ENCODE measurements at places on chromosomes 13 and 19. TPM values are rescaled to one million over a fixed set of nuclear protein-coding genes. Genes with fewer than 3 reads are reported as not detected.
A peak's percentile ranks its signal among the peaks of the same experiment; 100 is the strongest.

The CNN2 gene
- 189 TPM for total RNA-seq

- DNase-seq, result no peak
Measured at GRCh38 chr19:23788411-23788810, 29.7 kb upstream of the ZNF681 start.

GRCh38 chr13:30466841-30467252 lies 1.1 kb upstream of the HMGB1 start:
- DNase-seq, result no peak

- DNase-seq, result peak; percentile 42
Measured at GRCh38 chr19:3818466-3818865, 32.3 kb upstream of the MATK start.

DNA sequence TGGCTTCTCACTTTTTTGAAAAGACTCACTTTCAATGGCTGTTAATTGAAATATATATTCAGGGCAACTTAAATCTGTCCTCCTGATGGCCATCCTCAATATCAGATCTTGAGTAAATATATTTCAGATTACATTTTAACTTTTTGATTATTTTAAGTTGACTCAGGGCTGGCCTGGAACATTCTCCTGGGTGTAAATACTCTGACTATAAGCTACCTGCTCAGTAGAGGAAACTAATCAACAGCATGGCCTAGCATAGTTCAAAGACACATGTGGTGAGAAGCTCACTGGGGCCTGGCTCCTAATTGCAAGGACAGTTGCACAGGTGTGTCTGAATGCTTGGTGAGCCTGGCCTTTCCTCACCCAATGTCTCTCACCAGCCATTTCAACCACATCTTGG lies 5.5 kb upstream of the ZNF726 start:
- DNase-seq, result no peak

DNA sequence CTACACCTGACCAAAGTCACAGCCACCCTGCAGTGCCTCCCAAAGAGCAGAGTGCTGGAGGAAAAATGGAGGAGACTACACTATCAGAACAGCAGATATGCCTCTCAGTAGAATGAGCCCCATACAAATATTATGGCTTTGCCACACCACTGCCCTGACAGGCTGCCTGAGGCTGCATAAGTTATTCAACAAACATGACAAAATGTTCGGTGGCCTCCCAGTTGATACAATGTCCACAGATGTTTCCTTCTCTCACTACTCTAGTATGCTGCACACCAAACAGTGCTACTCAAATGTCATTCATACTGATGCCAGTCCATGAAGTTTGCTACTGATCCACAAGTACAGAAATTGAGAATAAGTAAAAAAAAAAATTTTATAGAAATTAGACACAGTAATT lies 41.0 kb downstream of the N4BP2L2 start:
- DNase-seq, result no peak

The MBD3L3 gene
- not detected for total RNA-seq

DNA sequence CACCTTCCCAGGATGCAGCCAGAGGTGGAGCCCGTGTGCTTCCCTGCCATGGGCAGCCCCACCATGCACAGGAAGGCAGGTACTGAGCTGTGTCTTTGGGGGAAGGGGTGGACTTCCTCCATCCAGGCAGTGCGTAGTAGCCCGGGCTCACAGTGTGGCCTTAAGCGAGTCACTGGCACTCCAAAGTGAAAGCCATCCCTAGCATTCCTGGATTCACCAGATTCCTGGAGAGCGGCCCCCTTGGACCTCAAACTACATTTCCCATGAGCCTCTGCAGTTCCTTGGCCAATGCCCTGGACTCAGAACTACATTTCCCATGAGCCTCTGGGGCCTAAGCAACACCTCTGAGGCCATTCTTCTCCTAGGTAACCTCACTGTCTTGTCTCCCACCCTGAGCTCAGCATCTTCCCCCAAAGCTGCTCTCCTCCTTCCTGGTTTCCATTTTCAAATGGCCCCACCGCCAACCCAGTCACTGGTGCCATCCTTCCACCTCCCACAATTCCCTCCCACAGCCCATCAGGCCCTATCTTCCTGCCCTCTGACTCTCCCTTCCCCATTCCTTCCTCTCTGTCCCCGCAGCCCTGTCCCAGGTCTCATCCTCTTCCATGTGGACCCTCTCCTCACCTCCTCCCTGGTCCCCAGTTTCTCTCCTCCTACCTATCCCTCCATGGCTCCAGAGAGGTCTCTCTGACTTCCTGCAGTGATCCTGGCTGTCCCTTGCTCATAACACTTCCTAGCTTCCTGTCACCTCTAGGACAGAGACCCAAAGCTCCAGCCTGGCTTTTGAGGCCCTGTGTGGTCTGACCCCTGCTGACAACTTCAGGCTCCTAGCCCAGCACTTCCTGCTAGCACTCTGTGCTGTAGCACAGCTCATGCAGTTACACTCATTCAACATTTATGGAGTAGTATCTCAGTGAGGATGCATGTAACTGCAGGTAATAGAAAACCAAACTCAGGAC lies at the start of gene C19orf81:
Gene C19orf81, plus strand, starts transcription at position 13 of the 959 bp plus-strand sequence. Its CDS starts 0 bp downstream, at position 13.
- DNase-seq, result no peak

- DNase-seq, result no peak
Measured at GRCh38 chr13:33284031-33284430, 1.5 kb downstream of the STARD13 start.

- no peak for DNase-seq
Measured at GRCh38 chr19:38395381-38396114, 7.1 kb downstream of the SPRED3 start.

- DNase-seq, result peak; percentile 79
Measured at GRCh38 chr19:9435279-9436268, at the start of gene ZNF266. ZNF266 (minus strand) TSS chr19:9435573; CDS start chr19:9420089, 15,484 bp downstream.

DNA sequence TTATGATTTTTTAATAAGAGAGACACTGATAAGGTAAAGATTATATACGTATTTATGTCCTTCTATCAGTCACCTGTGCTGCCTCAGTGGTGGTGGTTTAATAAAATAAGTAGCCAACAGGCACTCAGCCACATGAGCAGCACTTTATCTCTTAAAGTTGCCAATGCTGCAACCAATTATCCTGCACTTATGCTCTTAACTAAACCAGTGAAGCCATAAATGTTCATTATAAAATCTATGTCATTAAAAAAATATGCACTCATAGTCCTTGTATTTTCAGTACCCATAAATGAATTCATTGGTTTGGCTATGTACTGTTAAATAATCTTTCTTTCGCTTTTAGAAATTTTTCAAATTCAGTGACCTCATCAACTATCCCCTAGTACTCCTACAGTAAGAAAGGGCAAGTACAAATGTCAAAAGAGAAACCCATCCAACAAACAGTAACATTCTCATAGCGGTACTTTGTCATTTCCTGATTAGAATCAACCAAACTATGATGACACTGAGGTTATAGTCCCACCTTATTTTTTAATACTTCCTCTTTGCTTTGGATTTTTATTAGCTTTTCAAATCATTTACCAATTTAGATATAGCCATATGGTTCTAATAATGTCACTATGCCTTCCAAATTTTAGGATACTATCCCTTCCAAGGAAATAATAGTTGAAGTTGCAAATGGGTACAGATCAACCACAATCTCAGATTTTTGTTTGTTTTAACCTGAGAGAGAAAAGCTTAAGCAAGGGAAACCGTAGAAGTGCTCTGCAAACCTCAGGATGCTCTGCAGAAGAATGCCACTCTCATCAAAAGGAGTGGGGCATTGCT lies 190.9 kb downstream of the KLF12 start:
- DNase-seq, result no peak

GRCh38 chr19:52648336-52649016 lies 10.3 kb upstream of the ZNF83 start:
- peak; percentile 27 for DNase-seq

- no peak for DNase-seq
Measured at GRCh38 chr13:67726979-67727378, 496.8 kb upstream of the PCDH9 start.

- DNase-seq, result no peak
Measured at GRCh38 chr19:16416991-16417390, 54.8 kb downstream of the EPS15L1 start.

- no peak for DNase-seq
Measured at GRCh38 chr19:23183251-23183650, 66.4 kb downstream of the ZNF730 start.

The TEAD2 gene
- 6.9 TPM for total RNA-seq

DNA sequence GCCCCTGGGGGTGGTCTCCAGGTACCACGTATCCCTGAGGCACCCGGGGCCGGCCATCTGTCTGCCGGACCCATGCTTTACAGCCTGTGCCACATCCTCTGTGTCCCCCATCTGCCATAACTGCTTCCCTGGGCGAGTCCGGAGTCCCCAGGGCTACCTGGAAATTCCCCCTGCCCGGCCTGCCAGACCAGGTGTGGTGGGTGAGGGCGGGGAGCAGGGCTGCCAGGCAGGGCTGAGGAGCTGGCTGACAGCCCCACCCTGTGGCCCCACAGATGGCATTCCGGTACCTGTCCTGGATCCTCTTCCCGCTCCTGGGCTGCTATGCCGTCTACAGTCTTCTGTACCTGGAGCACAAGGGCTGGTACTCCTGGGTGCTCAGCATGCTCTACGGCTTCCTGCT lies 10.3 kb upstream of the RELB start:
- DNase-seq, result no peak

- no peak for DNase-seq
Measured at GRCh38 chr19:21569494-21569865, 64.1 kb downstream of the ZNF429 start.

GRCh38 chr13:27006519-27007161 lies 165.0 kb downstream of the USP12 start:
- no peak for DNase-seq

GRCh38 chr13:92297971-92298942 lies 899.8 kb downstream of the GPC5 start:
- no peak for DNase-seq

- no peak for DNase-seq
Measured at GRCh38 chr13:104937881-104938280, 1597.6 kb downstream of the EFNB2 start.

DNA sequence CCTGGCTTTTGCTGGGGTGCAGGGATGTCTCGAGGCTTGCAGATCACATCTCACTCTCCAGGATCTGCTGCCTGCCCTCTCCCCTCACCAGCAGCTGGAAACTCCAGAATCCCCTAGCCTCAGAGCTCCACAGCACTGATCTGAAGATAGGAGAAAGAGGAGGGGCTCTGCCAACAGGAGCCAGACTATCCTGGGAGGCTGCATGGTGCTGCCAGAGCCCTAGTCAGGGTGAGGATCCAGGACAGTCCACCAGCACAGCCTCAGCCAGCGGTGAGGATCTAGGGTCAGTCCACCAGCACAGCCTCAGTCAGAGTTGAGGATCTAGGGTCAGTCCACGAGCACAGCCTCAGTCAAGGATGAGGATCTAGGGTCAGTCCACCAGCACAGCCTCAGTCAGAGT lies 65.2 kb downstream of the RAB20 start:
- no peak for DNase-seq

- peak; percentile 5 for DNase-seq
Measured at GRCh38 chr13:38008636-38009035, 139.1 kb upstream of the TRPC4 start.

DNA sequence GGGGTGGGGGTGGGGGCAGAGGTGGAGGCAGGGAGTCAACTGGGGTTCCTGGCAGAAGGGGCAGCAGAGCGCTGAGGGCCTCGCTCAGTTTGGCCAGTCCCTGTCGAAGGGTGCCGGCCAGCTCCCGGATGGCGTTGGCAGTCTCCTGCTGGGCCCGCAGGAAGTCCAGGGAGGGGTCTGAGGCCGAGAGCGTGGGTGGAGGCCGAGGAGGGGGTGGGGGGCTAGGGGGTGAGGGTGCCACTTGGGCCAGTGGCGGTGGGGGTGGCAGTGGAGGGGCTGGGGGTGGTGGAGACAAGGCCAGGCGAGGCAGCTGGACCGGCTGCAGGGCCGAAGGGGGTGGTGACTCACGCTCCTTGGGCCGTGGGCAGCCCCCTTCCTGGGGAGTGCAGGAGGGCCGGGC lies 4.9 kb upstream of the IRF2BP1 start:
- no peak for DNase-seq

GRCh38 chr19:31506102-31506501 lies 156.9 kb upstream of the TSHZ3 start:
- no peak for DNase-seq
